ENCODE measurements at places on chromosomes 7 and 10.

- DNase-seq: peak; percentile 70
These were observed 1314.2 kb upstream of the LRRTM3 start for GRCh38 chr10:65611592-65611991.

GRCh38 chr7:111292026-111292470 is 201.1 kb downstream of the LRRN3 start:
- no peak for DNase-seq

DNA sequence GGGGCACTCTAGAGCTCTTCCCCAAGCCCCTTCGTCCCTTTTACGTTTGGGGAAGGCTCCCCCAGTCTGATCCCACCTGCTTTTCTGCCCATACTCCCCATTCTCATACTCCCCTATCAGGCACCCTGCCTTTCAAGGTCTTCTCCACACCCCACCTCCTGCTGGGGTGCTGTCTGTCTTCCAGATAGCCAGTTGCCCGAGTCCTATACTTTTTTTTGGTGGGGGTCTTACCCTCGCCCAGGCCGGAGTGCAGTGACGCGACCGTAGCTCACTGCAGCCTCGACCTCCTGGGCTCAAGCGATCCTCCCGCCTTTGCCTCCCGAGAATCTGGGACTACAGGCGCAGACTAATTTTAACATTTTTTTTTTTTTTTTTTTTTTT is 775 bp upstream of the ABHD11 start:
- no peak for DNase-seq

GRCh38 chr10:947051-947450 is 15.5 kb upstream of the LARP4B start:
- no peak for DNase-seq

- DNase-seq: no peak
These were observed 8.9 kb upstream of the HERC4 start for GRCh38 chr10:68083953-68084352.

DNA sequence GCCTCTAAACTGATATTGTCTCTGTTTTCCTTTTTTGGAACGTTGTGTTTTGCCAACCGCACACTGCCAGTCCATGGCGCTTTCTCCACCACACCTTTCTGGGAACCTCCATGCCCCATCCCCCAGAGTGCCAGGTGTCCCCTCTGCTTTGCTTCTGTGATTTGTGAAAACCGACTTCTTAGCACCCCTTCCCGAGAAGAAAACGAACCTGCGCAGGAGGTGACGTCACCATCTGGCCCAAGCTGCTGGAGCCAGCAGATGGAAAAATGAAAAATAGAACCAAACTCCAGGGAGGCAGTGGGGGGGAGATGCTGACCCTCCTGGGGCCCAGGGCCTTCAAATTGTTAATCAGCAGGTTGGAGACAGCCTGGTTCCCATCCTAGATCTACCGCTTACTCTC is 103.8 kb downstream of the HTR5A start:
- no peak for DNase-seq

GRCh38 chr7:83439026-83439425 is 209.9 kb downstream of the SEMA3E start:
- no peak for DNase-seq

Data from brain microvascular endothelial cell (primary cell).